Urinary bladder (tissue), 4 donors: ENCODE measurements at places on chromosomes 11 and 22. TPM values are rescaled to one million over a fixed set of nuclear protein-coding genes. Genes with fewer than 3 reads are reported as not detected.

- no peak for DNase-seq
Observed at GRCh38 chr22:22791438-22792181, 96.0 kb upstream of the IGLL5 start.

The PRRG4 gene
- total RNA-seq, result 5.1 TPM

GRCh38 chr11:59185386-59185945, 13.5 kb downstream of the DTX4 start:
- DNase-seq, result no peak

GRCh38 chr11:18352581-18352980, 30.2 kb downstream of the GTF2H1 start:
- DNase-seq, result no peak

The SLC43A1 gene
- total RNA-seq, result 16.8 TPM

The CYB561A3 gene
- 19.6 TPM for total RNA-seq

DNA sequence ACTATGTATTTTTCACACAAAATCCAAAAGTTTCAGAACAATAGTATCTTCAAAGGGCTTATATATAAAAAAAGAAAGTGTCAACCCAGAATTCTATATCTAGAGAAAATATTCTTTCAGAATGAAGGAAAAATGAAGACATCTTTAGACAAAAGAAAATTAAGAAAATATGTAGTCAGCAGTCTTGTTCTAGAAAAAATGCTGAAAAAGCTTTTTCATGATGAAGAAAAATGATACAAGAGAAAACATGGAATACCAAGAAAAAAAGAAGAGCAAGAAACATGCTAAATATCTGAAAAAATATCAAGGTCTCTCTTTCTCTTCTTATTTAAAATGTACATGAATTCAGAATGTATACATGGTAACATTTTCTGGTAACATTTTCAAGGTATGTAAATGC, 816.8 kb upstream of the FAT3 start:
- DNase-seq, result no peak

DNA sequence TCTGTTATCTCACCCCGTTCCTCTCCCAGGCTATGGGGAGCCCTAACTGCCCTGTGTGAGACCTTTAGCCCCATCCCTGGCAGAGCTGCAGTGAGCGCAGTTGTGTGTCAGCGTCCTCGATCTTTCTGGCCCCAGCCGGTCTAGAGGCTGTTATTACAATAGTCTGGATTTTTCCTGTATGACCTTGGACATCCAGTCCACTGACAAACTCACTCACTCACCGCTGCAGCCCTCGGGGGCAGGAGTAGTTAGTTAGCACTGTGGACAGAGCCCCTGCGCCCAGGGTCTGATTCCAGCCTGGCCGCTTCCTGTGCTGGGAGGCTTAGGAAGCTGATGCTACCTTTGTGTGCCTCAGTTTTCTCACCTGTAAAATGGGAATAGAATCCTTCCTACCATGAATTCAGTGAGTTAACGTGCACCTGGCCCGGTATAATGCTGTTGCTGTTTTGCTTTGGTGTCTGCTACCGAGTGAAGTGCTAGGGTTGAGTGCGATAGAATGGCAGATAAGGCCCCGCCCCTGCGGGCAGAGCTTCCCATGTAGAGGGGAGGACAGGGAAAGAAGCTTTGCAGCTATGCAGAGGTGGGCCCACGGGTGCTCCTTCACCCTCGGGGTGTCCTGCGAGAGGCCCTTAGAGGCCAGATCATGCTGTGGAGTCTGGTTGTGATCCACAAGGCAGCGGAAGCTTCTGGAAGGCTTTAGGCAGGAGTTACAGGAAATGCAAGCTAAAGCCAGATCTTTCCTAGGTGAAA, 3.0 kb downstream of the LRP5 start:
- no peak for DNase-seq

- no peak for DNase-seq
Observed at GRCh38 chr22:31449506-31449905, 40.1 kb downstream of the EIF4ENIF1 start.

DNA sequence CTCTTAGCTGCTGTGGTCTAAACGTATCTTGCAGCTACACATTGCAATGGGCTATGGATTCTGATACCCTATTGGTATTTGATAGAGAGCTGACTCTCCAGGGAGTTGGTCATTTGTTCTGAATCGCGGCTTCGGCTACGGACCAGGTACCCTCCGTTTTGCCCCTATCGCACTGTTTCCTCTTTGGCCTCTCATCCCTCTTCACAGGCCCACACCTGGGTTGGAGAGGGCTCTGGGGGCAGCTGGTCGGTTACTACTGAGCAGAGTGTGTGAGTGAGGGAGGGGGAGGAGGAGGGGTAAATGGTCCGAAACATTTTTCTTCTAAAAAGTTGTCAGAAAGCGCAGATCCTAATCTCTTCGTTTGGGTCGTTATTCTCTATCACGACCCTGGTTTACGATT, 48.8 kb upstream of the HSD17B12 start:
- no peak for DNase-seq

The MPZL2 gene
- total RNA-seq, result 62.8 TPM

The NCAM1 gene
- total RNA-seq, result 114 TPM

DNA sequence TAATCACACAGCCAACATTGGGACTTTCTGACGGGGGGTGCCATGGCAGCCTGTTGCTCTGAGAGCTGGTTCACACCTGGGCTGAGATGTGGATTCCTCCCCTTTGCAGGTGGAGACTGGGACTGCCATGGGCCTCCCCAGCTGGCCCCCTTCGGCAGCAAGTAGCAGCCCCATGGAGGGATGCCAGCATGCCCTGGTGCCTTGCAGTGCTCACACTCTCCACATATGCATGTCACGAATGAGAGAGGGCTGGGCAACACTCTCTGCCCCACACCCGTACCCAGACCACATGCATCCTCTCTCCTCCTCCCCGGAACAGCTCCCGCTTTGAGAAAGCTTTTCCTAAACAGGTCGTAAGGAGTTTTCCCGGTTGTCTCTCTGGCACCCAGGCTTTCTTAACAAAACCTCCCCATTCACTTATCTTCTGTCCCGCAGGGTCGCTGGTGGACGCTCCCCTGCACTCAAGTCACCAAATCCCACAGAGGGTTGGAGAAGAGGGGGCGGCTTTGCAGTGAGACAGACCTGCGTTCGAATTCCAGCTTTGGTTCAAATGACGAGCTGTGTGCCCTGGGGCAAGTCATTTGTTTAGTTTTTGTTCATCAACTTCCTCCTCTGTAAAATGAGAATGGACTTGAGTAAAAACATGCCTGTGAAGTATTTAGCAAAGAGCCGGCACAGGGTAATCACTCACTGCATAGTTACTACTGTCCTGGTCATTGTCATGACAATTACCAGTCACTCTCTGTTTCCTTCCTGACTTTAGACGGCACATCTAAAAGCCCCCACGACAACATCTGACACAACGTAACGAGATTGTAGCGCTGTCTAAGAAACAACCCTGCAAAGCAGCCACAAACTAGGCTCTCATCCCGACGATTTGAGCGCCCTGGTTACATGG, 231.3 kb upstream of the B3GAT1 start:
- no peak for DNase-seq

DNA sequence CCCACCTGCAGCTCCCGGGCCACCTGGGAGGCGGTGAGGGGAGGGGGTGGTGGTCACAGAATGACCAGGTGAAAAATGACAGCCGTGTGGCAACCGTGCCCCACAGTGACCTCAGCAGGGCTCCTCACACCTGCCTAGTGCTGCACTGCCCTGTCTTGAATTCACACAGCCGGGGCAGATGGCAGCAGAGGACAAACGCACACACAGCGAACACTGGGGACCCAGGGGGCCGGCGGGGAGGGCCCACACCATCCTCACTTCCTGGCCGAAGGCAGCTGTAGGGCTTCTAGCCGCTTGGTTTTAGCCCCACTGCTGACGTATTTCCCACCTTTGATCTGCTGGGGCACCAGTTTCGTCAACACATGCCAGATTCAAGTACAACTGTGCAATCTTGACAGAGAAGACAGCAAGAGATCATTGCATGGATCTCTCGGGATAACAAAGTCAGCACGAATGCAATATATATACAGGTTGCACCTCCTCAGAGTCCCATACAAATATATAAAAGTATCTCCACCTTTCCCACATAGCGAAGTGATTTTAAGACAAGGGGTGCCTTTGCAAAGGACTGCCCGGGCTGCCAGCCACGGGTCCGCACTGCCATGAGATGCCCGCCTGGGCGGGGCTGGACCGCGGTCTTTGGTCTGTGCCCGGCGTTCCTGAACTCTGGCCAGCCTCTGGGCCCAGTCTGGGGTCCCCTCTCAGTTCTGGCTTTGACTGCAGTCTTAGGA, 26.9 kb downstream of the TRMU start:
- no peak for DNase-seq

GRCh38 chr11:839875-840617, 2.3 kb downstream of the POLR2L start:
- DNase-seq, result no peak

The SOX6 gene
- total RNA-seq, result 12.8 TPM

The PRG3 gene
- not detected for total RNA-seq

DNA sequence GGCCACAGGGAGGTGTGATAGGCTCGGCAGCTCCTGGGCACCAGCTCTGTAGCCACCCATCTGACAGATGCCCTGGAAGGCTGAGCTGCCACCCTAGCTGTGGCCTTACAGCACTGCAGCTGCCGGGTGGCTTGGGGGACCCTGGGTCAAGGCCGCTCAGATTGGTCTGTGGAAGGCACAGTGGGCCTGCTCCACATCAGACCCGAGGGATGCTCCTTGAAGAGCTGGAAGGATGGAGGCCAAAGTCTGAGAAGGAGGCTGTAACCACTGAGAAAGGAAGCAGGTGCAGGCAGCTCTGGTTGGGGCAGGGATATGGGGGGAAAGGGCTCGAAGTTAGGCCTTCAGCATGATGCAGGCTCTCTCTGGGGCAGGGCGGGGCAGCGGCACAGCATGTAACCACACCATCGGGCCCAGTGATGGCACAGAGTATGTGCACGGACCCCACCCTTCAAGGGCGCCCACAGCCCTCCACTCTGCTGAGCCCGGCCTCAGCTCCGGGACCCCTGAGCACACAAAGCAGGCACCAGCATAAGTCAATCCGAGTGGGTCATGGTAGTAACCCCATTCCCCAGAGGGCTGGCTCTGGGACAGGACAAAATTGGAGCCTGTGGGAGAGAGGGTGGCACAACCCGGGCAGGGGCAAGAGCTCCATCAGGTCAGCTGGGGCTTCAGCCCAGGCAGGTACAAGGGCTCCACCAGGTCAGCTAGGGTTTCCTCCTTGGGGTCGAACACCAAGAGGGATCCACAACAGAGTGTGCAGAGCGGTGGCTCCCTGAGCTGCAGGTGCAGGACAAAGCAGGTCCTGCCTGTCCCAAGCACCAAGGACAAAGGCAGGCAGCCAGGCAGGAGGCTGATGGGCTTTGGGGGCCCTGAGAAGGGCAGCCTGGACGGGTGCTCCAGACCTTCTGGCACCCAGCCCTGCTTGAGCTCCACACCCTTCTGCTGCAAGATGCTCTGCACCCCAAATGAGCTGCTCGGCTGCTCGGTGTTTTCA, 1511.1 kb downstream of the BRD1 start:
- DNase-seq, result no peak

- DNase-seq, result no peak
Observed at GRCh38 chr11:126231725-126232459, 20.3 kb downstream of the FAM118B start.

GRCh38 chr22:21736084-21736642, 569 bp upstream of the YPEL1 start:
- DNase-seq, result no peak

DNA sequence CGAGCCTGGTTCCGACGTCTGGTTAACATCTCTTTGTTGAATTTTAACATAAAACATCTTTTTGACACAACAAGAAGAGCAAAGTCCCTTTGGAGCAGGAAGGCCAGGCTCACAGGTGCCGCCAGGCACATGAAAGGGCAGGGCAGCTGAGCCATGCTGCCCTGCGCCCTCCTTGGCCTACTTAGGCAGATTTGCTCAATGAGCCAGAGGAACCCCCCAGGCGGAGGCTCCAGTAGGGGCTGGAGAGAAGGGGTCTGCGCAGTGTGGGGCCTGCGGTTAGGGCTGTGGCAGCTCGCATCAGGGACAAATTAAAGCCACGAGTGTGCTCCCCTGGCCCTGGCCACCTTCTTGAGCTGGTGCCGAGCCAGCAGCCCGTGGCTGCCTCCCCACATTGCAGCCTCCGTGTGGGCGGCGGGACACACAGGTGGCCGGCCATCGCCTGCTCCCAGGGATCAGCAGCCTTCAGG, 9.9 kb upstream of the SLC22A12 start:
- DNase-seq, result no peak

GRCh38 chr11:114615448-114616361, 20.1 kb upstream of the NXPE4 start:
- no peak for DNase-seq

DNA sequence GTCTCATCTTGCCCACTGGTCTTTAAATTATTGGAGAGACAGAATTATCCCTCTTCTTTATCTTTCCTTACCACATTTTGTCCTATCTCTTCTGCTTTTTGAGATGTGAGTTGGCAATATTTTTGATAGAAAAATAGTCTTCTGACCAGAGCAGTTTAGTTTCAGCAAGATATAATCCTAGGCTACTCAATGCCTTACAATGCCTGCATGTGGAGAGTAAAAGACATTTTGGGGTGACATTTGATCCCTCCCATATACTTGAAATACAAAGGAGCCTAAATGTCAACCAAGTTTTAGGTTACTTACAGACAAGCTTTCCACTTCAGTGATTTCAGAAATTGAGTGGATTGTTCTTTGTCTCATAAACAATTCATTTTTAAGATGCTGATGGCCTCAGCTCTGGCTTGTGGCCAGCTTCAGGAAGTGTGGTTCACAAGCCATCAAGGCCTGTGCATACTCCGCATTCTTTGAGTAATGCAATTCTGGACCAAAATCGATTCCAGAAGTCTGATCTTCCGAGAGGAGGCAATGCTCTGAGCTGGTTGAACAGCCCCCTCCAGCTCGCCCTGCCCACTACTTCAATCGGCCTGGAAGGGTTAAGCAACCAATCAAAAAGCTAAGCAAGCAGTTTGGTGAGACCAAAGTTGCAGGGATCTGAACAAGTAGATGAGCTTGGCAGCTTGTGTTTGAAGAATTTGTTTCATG, 274.4 kb downstream of the BLID start:
- DNase-seq, result no peak

GRCh38 chr22:47309476-47309875, 547.0 kb downstream of the TBC1D22A start:
- no peak for DNase-seq

DNA sequence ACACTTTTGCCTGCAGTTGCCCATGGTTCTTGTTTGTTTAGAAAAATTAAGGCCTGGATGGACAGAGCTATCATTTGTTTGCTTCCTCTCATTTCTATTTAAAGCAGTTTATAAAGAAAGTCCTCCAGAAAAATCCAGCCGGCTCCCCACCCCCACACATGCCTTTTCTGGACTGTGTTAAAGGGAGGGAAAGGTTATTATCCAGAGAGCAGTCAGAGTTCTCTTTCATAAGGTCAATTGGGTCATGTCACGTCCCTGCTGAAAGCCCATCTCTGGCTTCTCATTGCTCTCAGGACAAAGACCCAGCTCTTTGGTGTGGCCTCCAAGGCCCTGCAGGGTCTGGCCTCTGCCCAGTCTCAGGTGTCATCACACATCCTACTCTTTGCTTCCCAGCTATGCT, 9.8 kb upstream of the GRK3 start:
- no peak for DNase-seq

GRCh38 chr11:102530558-102530957, at the start of gene MMP7:
Gene MMP7, minus strand, starts transcription at chr11:102530747. Its CDS starts 47 bp downstream, at chr11:102530700.
- no peak for DNase-seq
